ENCODE measurements at places on chromosomes 16 and 17.

- DNase-seq, result no peak
These were observed 53.9 kb downstream of the MYO1D start for GRCh38 chr17:32822996-32823395.

DNA sequence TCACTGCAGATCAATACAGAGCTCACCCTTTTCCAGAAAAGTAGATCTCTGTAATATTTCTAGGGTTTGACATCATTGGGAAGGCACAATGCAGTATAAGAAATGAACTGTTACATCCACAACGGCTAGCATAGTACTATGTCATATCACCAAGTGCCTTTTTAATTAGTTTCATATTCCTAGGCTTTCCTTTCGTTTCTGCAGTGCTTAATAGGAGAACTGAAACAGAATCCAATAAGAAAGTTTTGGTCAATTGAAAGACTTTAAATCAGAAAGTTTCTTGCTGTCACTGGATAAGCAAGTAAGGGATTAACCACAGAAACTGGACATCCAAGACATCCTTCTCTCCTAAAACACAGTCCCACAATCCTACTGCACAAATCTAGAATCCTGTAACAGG, 3.5 kb upstream of the RNF43 start:
- no peak for DNase-seq

GRCh38 chr17:81922566-81923301, 4.8 kb upstream of the SIRT7 start:
- DNase-seq, result no peak

GRCh38 chr17:3795390-3796102, 5.4 kb downstream of the ITGAE start:
- no peak for DNase-seq

- DNase-seq, result no peak
These were observed 80.2 kb downstream of the OR1D5 start for GRCh38 chr17:2983255-2983654.

- no peak for DNase-seq
These were observed 219.6 kb upstream of the IRX3 start for GRCh38 chr16:54506214-54506580.

DNA sequence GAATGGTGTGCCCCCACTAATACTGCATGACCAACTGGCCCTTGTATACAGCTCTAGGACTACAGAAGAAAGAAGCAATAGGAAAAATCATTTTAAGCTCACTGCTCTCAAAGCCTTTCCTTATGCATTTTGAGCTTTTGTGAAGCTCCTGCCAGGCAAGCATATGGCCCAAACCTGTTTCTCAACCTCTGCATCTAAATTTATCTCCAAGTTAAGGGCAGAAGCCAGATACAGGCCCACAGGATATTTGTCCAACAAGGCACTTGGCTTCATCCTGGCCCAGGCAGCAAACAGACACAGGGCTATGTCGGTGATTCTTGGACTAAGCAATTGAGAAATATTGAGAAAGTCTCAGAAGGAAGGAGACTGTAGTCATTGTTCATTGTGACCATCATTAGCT, 43.9 kb downstream of the CCT6B start:
- no peak for DNase-seq

- DNase-seq, result peak; percentile 26
These were observed 674 bp downstream of the C17orf75 start for GRCh38 chr17:32341141-32341856.

DNA sequence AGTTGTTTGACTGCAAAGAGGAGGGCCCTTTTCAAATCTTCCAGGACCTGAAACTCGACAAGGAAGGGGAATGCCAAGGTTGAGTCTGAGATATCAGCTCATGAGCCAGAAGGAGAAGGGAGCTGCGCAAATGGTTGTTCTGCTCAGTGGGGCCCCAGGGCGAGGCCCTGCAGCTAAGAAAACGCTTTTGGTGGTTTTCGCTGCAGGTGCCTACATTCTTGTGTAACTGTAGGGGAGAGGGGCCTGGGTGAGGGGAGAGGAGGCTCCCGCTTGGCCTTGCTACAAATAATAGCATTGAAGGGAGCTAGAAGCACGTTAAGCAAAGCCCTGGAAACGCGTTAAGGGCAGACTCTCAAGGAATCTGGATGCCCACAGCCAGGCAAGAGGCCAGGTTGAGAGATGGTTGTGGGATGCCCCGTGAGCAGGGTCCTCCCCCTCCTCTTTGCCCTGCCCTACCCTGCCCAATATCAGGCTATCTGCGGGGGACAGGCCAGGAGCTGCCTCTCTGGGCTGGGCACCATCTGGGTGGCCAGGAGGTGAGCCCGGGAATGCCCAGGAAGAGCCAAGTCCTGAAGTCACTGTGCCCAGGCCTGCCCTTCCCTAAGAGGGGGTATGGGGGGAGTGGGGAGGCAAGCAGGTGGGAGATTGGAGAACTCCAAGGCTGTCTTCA, 21.9 kb downstream of the GPR142 start:
- DNase-seq, result no peak

DNA sequence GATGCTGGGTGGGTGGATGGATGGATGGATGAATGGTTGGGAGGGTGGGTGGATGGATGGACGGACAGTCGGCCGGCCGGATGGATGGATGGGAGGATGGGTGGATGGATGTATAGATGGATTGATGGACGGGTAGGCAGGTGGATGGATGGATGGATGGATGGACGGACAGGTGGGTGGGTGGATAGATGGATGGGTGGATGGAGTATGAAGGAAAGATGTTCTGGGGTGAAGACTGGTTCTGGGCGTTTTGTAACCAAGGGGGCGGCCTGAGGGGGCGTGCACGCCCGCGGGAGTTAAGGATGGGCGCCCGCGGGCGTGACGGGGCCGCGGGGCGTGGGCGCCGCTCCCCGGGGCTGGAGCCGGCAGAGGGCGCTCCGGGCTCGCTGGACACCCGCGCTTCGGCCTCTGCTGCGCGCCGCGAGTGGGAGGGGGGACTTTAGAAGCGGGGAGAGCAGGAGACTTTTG, at the start of gene NECAB2:
NECAB2 (plus strand) TSS at position 407 of the 468 bp plus-strand sequence. CDS start 405 bp downstream, outside the sequence.
- DNase-seq, result peak; percentile 23

- DNase-seq, result no peak
These were observed 114.5 kb downstream of the COPRS start for GRCh38 chr17:31744511-31744951.

GRCh38 chr16:27549464-27549745, 308 bp downstream of the GTF3C1 start:
- DNase-seq, result no peak

DNA sequence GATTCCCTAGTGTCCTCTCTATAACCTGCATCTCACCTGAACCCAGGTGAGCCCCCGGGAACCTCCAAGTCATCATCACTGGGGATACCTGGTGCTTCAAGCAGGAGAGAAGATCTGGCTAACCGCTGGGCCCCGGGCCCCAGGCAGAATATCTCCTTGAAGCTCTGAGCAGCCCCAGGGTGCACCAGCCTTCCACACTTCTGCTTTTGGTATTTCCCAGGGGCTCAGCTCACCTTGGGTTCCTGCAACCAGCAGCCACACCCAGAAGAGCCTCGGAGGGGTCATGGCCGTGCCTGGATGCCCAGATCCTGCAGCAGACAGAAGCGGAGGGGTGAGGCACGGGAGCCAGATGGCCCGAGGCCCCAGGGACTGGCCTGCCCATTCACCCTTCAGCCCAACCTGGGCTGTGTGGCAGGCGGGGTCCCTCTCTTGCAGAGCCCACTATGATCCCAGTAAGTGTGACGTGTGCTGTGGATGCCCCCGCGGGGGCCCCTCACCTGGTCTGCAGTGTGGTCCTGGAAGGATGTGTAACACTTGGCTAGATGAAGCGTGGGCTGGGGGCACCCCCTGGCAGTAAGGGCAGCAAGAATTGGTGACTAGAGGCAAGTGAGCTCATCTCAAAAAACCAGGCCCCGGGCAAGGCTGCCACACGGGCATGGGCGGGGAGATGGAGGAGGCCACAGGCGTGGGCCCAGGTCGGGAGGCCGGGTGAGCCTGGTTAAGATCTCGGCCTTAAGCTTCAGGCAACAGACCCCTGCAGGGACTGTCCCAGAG, 2.6 kb downstream of the LGALS3BP start:
- no peak for DNase-seq

DNA sequence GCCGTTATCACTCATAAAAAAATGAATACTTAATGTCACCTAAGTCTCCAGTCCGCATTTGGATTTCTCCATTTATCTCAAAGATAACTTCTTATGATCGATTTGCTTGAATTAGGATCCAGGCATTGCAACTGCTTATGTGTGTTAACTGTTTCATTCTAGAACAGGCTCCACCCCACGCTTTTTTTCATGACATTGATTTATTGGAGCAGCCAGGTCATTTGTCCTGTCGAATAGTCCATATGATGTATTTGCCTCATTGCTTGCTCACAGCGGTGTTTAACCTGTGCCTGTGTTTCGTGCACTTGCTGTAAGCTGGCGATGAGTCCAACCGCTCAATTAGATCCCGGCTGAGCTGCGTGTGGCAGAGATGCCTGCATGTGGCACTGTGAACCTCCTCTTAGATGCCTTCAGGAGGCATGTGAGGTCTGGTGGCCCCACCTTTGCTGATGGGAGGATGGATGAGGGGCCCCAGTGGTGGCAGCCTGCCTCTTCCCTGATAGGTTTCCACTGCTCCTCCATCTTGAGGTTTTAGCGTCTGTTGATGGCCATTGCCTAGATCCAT, 16.4 kb downstream of the DHX38 start:
- no peak for DNase-seq

DNA sequence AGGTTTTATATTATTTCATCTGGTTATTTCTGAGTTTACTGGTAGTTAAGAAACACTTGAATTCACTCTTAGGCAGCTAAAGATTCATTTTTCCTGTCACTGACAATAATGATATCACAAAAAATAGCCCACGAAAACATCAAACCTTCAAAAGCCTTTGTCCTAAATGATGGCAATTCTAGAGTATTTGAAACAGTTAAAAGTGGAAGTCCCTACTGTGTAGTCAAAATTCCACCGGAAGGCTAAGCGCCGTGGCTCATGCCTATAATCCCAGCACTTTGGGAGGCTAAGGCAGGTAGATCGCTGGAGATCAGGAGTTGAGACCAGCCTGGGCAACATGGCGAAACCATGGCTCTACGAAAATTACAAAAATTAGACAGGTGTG, 103.5 kb downstream of the HIC1 start:
- DNase-seq, result no peak

DNA sequence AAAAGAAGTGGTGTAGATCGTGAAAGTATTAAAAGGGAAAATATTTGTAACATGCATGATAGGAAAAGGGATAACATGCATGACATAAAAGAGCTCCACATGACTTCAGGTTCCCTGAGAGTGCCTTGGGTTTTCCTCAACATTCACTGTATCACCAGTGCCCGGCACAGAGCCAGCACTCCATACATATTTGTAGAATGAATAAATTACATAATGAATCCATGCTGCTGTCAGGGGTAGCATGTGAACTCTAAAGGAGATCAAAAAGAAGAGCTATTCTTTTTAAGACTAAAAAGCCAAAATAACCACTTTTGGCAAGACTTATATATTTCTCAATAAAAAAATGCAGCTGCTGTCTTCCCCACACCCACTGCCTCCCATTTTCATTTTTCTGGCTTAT, 2.7 kb upstream of the ZNF594 start:
- no peak for DNase-seq

DNA sequence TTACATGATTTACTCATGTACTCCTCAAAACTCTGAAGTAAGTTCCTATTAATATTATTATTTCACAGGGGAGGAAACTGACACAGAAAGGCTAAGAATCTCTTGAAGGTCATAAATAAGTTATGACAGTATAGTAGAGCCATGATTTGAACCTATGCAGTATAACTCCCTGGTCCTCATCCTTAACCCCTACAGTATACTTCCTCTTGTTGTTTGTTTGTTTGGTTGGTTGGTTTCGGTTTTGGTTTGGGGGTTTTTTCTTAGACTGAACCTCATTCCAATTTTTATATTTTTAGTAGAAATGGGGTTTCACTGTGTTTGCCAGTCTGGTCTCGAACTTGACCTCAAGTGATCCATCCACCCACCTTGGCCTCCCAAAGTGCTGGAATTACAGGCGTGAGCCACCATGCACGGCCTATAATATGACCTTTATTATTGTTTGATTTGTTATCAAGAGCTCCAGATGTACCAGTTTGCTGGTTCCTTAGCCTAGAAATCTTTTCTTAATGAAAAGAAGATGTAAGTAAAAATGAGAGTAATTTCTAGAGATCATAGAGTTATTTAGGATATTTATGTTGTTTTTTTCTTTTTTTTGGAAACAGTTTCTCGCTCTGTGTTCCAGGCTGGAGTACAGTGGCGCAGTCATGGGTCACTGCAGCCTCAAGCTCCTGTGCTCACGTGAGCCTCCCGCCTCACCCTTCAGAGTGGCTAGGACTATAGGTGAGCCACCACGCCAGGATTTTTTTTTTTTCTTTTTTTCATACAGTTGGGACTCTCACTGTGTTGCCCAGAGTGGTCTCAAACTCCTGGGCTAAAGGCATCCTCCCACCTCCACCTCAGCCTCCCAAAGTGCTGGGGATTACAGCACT, 4.8 kb downstream of the PRR11 start:
- no peak for DNase-seq

DNA sequence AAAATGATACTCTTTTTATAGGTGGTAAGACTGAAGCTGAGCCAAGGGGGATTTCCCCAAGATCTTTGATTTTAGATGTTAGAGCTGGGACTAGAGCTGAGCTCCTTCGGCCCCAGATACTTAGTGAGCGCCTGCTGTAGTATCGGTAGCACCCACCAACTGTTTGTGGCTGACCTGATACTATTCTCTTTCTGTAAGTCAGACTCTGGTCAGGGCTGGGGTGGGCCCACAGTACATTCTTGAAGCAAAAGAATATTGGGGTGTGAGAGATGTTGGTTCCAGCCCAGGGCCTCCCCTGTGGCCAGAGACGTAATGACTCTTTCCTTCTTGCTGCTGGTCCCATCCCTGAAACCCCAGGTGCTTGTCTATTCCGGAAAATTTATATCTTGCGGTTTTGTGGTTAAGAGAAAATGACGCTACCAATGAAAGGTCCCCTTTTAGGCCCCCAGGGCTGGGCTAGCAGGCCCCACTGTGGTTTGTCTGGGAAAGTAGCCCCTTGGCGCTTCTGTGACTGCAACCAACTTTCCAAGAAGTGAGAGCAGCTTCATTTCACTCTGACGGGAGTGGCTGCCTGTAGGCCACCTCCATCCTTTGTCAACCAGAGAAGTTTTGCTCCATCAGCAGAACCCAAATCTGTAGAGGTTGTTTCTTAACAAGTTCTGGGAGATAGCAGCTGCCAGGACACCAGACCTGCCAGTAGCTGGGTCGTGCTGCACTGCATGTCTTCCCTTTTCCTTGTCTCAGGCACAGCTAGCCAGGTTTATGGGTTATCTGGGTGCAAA, 86.4 kb upstream of the LGALS9 start:
- peak; percentile 90 for DNase-seq

DNA sequence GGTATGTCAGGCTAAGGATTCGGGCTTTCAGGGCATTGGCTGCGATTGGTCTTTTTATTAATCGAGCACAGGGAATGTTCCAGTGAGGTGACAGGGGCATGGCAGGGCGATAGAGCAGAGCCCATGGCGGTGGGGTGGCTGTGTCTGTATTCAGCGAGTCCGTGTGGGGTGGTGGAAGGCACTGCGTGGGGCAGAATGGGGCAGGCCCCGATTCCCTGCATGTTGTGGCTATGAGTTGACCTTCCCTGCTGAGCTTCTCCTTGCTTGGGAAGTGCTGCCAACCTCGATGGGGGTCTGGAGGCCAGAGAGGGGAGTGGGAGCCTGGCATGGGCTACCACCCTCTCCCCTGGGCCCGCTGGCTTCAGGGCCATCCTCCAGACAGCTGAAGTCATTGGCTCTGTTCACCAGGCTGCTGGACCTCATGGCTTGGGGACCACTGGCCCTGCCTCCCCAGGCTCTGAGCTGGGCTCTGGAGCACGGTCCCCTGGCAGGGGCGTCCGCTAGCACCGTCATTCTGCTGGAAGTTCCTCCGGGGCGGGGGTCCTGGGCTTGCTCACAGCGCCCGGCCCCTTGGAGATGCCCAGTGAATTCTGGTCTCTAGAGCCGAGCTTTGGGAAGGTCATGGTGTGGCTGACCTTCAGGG, 92.1 kb downstream of the NPIPB11 start:
- DNase-seq, result no peak

Data from MCF 10A (cell line).